ENCODE measurements at places on chromosomes 7 and 10. TPM values are rescaled to one million over a fixed set of nuclear protein-coding genes. Genes with fewer than 3 reads are reported as not detected.

The AGR2 gene
- 93.0 TPM for total RNA-seq

The ZNF488 gene
- 0.38 TPM for total RNA-seq

GRCh38 chr10:117621196-117621595 is 78.7 kb downstream of the EMX2 start:
- H3K36me3 ChIP-seq, result no peaks in the 10 kb centered on the region
- H3K27me3 ChIP-seq, result peaks cover 3% of the 10 kb centered on the region
- no peak overlapping the region for H3K27ac ChIP-seq
- no peak for DNase-seq
- no peaks in the 10 kb centered on the region for H3K4me1 ChIP-seq

GRCh38 chr10:111578076-111578475 is 501.2 kb downstream of the ADRA2A start:
- H3K4me3 ChIP-seq, result no peak overlapping the region
- H3K36me3 ChIP-seq, result no peaks in the 10 kb centered on the region
- H3K4me1 ChIP-seq, result no peaks in the 10 kb centered on the region
- DNase-seq, result no peak

- no peak overlapping the region for H3K4me3 ChIP-seq
- H3K36me3 ChIP-seq, result no peaks in the 10 kb centered on the region
- H3K27ac ChIP-seq, result no peak overlapping the region
- no peaks in the 10 kb centered on the region for H3K4me1 ChIP-seq
- no peaks in the 10 kb centered on the region for H3K27me3 ChIP-seq
Observed at GRCh38 chr7:107768263-107768662, 24.3 kb downstream of the CBLL1 start.

DNA sequence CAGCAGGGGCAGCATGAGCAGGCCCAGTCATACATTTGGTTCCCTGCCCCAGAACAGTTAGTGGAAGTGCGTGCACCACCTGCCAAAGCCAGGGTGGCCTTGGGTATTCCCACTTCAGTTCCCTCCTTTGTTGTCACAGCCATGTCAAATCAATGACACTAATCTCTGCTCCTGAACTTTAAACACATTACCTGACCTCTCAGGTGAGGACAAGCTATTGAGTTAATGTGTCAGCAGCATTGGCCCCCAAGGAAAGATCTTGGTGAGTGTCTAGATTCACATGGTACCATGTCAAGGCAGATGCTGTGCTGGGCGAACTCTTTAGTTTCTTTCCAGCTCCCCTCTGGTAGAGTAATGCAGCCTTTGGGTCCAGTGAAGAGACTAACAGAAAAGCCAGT is 2.1 kb downstream of the CYP3A5 start:
- no peak for DNase-seq
- no peaks in the 10 kb centered on the region for H3K27me3 ChIP-seq
- H3K4me3 ChIP-seq, result peak overlapping the region; percentile 47
- peaks cover 8% of the 10 kb centered on the region for H3K36me3 ChIP-seq

GRCh38 chr10:132425029-132425756 is 28.2 kb downstream of the PWWP2B start:
- no peak overlapping the region for H3K27ac ChIP-seq
- H3K4me1 ChIP-seq, result peaks cover 35% of the 10 kb centered on the region
- no peaks in the 10 kb centered on the region for H3K27me3 ChIP-seq
- no peaks in the 10 kb centered on the region for H3K36me3 ChIP-seq

GRCh38 chr7:150994141-150994837 is 3.5 kb downstream of the NOS3 start:
- H3K27me3 ChIP-seq, result no peaks in the 10 kb centered on the region
- H3K36me3 ChIP-seq, result peaks cover 4% of the 10 kb centered on the region

DNA sequence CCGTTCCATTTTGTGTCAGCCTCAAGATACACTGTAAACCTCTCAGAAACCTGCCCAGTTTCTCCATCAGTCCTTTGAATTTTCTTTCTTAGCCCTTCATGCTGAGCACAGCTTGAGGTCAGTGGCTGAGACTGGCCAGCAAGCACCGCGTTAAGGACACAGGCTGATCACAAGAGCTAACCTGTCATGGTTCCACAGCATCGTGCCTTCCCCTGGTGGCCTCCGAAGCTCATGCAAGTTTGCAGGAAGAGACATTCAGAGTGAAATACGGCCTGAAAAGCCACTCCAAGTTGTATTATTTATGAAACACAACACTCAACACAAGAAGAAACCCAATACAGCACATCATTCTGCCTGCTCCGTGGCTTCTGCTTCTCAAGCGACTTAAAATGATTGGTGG is 57.0 kb upstream of the PFKP start:
- no peak overlapping the region for H3K27ac ChIP-seq
- no peaks in the 10 kb centered on the region for H3K36me3 ChIP-seq
- H3K4me1 ChIP-seq, result no peaks in the 10 kb centered on the region
- no peak overlapping the region for H3K4me3 ChIP-seq

DNA sequence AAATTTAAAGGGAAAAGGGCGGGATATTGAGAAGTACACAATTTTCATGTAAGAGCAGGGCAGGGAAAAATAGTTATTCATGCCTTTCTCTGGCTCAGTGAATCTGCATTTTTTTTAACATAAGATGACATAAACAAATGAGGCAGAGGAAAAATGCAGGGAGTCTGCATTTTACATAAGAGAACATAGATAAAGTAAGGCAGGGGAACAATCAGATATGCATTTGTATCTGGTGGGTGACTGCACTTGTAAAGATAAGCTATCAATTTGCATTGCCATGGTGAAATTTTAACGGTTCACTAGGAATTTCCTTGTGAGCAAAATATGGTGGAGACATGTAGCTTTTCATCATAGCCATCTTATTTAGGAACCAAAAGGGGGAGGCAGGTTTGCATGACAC is 33.5 kb downstream of the ALOX5 start:
- H3K27me3 ChIP-seq, result no peaks in the 10 kb centered on the region
- H3K27ac ChIP-seq, result no peak overlapping the region
- H3K4me1 ChIP-seq, result peaks cover 17% of the 10 kb centered on the region
- H3K4me3 ChIP-seq, result no peak overlapping the region
- H3K36me3 ChIP-seq, result peaks cover 2% of the 10 kb centered on the region
- DNase-seq, result no peak

DNA sequence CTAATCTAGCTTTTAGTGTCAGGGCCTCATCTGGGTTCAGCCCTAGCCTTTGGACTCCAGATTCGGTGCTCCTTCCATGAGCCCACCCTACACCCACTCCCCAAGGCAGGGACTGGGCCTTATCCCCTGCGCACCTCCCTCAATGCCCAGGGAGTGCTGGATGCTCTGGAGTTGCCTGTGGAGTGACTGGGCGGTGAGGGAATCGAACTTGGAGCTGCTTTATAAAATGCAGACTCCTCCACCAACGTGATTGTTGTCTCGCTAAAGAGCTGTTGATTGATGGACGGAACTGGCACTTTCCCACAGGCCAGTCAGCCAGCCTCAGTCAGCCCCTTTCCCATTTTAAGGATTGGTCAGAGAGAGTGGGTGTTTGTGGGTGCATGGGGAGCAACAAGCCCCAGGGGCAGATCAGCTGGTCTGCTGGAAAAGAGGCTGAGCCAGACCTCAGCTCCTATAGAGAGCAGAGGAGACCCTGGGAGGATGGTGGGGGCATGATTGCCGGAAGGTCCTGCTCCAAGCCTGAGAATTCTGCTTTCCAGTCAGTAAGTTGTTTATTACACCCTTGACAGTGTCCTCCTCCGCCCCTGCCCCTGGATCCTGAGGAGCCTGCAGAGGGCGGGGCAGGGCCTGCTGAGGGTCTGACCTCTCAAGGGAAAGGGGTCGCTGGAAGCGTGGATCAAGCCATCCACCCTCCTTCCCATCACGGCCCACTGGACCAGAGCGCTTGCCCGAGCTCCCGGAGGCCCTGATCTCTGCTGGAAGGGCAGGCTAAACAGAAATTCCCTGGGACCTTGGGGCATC is 16.7 kb downstream of the UNC5B start:
- peaks cover 45% of the 10 kb centered on the region for H3K4me1 ChIP-seq
- no peaks in the 10 kb centered on the region for H3K27me3 ChIP-seq
- H3K36me3 ChIP-seq, result no peaks in the 10 kb centered on the region

Measured in lower lobe of right lung (tissue), 2 donors.